ENCODE measurements at places on chromosomes 4 and X. TPM values are rescaled to one million over a fixed set of nuclear protein-coding genes. Genes with fewer than 3 reads are reported as not detected.

Gene RBMXL3
- total RNA-seq = not detected

DNA sequence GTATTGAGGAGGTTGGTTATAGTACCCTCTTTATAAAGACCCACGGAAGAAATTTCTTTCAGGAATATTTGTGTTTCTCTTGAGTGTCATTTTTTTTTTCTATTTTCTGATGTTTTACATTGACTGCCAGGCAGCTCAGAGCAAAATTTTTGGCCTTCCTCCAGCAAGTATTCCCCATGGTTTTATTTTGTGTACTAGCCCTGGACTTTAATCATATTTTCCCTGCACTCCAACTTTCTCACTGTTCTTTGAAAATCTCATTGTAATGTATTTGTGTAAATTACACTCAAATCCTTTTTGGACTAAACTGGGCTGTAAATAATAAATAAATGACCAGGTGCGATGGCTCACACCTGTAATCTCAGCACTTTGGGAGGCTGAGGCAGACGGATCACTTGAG lies 45.6 kb upstream of the USP46 start:
- H3K27ac ChIP-seq = no peak overlapping the region
- H3K4me1 ChIP-seq = no peaks in the 10 kb centered on the region
- H3K36me3 ChIP-seq = no peaks in the 10 kb centered on the region
- DNase-seq = no peak
- no peak overlapping the region for H3K4me3 ChIP-seq

DNA sequence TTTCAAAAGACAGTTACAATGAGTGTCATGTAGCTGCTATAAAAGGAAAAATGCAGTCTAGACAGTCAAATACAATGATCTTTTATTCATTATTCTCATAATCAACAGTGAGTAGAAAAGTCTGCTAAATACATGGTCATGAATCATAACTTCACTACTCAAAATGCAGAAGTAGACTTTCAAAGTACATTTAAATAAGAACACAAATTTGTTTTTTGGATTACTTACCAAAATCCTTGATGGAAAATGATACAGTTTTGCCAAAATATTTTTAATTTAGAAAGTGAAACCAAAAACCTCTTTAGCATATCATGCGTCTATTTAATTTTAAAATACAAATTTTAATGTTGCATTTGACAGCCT lies 4.9 kb downstream of the ACSL4 start:
- DNase-seq = no peak
- no peaks in the 10 kb centered on the region for H3K36me3 ChIP-seq
- peak overlapping the region; percentile 17 for H3K4me3 ChIP-seq
- H3K4me1 ChIP-seq = peaks cover 3% of the 10 kb centered on the region
- H3K27me3 ChIP-seq = no peaks in the 10 kb centered on the region

DNA sequence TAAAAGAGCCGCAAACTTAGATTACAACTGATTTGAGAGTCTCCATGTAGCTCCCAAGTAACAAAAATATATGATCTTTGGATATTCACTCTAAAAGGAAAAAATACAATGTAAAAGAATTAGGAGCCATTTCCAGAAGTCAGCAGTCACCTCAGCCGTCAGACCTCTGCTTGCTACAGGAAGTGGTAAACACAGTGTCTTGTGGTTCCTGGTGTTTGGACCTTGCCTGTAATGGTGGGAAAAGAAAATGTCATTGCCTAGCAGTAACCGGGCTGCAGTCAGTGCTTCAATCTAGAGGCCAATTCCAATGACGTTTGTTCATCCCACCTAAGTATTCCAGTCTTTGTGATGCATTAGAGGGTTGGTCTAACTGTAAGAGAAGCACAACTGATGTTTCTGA lies 28.9 kb upstream of the SMIM31 start:
- no peak overlapping the region for H3K4me3 ChIP-seq
- no peak for DNase-seq
- H3K4me1 ChIP-seq = no peaks in the 10 kb centered on the region
- no peaks in the 10 kb centered on the region for H3K36me3 ChIP-seq
- no peak overlapping the region for H3K27ac ChIP-seq

DNA sequence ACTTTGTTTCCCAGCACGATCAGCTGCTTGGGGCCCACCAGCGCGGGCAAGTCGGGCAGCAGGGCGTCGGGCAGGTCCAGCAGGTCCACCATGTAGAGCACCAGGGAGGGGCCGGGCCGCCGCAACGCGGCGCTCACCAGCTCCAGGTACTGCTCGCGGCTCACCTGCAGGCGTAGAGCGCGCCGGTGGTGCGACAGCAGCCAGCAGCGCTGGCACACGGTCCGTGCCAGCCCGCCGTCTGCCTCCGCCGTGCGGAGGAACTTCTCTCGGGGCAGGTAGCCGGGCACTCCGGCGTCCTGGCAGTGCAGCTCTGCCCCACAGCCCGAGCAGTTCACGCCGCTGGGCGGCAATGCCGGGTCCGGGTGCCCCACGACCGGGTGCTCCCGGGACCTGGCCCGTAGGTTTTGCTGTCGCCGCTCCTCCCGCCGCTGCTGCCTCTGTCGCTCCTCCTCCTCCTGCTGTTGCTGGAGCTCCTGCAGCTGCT lies 527 bp downstream of the NOA1 start:
- peaks cover 24% of the 10 kb centered on the region for H3K4me1 ChIP-seq
- no peak for DNase-seq
- peaks cover 14% of the 10 kb centered on the region for H3K36me3 ChIP-seq
- H3K27me3 ChIP-seq = no peaks in the 10 kb centered on the region
- peak overlapping the region; percentile 63 for H3K27ac ChIP-seq

GRCh38 chr4:176425035-176425434 lies 105.3 kb downstream of the SPCS3 start:
- no peaks in the 10 kb centered on the region for H3K4me1 ChIP-seq
- peak; percentile 78 for DNase-seq

Gene TRPC3
- not detected for total RNA-seq
